ENCODE measurements at places on chromosomes 5 and 9.

DNA sequence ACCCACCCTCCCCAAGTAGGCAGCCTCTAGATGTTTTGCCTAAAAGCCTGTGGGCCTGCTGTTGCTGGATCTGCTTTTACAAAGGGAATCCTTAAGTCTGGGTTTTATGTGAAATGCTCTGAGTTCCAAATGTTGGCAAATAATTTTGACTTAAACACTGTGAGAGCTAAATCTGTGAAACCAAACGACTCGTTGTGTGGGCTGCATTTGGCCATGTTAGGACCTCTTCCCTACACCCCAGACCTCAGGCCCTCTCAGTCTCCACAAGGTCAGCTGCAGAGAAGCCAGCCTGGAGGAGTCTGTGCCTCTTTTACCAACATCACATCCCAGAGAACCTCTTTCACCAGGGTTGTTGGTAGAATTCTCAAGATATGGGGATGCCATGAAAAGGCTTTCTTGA is 9.4 kb downstream of the LCP2 start:
- no peak for DNase-seq

GRCh38 chr5:174383210-174384167 is 338.0 kb downstream of the NSG2 start:
- DNase-seq = peak; percentile 90

DNA sequence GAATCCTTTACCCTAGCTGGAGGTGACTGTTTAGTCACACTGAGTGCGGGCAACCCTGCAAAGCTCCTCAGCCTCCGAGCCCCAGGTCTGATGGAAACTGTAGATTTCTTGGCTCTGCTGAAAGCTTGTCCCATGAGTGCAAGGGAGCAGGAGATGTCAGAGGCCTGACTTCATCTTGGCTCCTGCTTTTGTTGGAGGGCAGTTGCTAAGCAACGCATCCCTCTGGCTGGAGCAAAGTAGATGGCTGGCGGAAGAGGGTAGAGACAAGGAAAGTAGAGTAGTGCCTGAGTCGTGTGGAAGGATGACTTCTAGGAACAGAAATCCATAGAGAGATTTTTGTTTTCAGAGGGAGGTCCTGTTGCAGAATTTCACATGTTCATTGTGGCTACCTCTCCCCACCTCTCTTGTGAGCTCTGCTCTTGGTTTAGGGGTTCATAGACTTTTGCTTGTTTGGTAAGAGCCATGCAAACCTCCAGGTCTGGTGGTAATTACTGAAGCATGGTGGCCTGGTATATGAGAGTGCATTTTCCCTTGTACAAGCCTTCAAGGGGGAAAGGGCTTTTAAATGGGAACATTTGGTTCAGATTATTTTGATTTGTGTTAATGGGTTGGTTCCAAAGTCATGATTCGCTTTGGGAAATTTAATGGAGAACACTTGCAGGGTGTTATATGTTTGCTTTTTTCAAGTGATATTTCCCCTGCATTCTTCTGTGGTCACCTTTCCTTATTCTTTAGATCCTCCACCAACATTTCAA is 71.5 kb downstream of the ARHGAP26 start:
- DNase-seq = peak; percentile 88

DNA sequence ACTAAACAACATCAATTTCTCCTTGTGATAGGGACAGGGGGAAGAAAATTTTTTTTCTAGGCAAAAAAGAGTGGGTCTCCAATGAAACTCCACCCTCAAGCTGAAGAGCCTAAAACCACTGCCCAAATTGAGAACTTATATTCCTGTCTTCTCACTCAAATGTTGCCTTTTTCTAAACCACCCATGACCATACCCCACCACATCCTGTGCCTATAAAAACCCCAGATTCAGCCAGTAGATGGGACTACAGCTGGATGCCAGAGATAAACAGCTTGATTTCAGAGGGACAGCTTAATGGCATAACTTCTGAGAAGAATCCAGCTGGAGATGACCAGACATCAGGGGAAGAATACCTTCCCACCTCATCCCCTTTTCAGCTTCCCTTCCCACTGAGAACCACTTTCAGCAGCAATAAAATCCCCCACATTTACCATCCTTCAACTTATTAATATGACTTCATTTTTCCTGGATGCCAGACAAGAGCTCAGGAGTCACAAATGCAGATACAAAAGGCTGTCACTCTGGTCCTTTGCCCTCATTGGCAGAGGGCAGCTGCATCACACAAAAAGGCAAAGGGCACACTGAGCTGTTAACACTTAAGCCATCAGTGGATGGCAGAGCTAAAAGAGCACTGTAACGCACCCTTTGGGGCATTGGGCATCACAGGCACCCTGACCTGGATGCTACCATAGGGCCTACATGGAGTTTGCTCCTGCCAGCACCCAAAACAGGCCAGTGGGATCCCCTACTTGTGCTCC is 972.5 kb upstream of the CTNND2 start:
- DNase-seq = no peak

DNA sequence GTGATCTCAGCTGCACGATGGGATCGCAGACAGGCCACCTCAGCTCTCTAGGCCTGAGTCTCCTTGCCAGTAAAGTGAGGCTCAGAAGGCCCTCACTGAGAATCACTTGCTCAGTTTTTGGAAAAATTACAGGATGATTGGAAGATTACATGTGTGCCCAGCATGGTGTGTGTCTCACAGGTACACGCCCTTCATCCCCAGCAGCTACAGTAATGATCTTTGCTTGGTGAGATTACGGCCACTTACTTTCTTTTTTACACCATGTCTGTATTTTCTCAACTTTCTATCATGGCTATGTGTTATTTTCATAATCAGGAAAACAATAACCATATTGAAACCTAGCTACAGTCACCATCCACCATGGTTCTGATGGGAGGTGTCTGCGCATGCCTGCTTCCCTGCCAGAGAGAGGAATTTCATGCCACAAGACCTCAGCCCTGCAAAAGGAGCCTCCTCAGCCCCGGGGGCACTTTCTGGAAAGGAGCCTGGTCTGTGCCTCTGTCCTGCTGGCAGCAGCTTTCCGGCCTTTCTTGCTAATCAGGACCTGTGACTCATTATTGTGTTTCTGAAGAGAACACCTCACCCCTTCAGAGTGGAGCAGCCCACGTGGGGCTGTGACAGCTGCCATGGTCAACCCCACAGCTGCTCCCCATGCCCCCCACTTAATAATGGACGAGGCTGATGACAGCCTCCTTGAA is 64.2 kb upstream of the OLFM1 start:
- peak; percentile 20 for DNase-seq

GRCh38 chr5:65938256-65938655 is 11.9 kb downstream of the ERBIN start:
- no peak for DNase-seq

GRCh38 chr9:109193974-109194556 is 27.0 kb upstream of the FRRS1L start:
- DNase-seq = no peak

- DNase-seq = no peak
Measured at GRCh38 chr5:157535042-157535865, 40.3 kb downstream of the ADAM19 start.

GRCh38 chr5:129459777-129460671 is at the start of gene ADAMTS19:
TSS of gene ADAMTS19 (plus strand) at chr5:129460298. CDS start at chr5:129460392, 94 bp downstream.
- DNase-seq = peak; percentile 40

- no peak for DNase-seq
Measured at GRCh38 chr9:110897943-110898342, 140.3 kb downstream of the LPAR1 start.

DNA sequence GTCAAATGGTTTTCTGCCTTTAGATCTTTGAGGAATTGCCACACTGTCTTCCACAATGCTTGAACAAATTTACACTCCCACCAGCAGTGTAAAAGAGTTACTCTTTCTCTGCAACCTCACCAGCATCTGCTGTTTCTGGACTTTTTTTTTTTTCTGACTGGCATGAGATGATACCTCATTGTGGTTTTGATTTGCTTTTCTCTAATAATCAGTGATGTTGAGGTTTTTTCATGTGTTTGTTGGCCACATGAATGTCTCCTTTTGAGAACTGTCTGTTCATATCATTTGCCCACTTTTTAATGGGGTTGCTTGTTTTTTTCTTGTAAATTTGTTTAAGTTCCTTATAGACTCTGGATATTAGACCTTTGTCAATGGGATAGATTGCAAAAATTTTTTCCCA is 129.2 kb upstream of the PTGER4 start:
- DNase-seq = no peak

- no peak for DNase-seq
Measured at GRCh38 chr5:52844885-52845284, 57.2 kb downstream of the ITGA1 start.

GRCh38 chr5:56309262-56309826 is 76.2 kb upstream of the ANKRD55 start:
- DNase-seq = no peak

GRCh38 chr9:73775757-73776156 is 624.1 kb downstream of the ANXA1 start:
- DNase-seq = no peak

DNA sequence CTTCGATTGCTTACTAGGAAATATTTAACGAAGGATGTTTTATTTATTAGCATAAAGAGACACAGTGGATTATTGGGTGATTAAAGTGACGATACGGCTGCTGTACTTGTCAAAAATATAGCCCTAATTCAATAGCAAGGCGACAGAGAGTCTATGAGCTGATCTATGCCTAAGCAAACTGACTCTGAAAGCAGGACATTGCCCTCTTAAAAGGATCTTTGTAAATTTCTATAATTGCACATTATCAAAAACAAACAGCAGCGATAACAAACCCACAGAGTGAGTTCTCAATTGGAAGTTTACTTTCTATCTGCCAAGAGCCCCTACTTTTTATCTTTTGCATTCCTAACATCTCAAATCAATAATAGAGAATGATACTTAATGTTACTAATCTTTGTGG is 31.4 kb downstream of the TLX3 start:
- DNase-seq = no peak

- DNase-seq = no peak
Measured at GRCh38 chr5:172872997-172873491, 39.0 kb downstream of the ERGIC1 start.

DNA sequence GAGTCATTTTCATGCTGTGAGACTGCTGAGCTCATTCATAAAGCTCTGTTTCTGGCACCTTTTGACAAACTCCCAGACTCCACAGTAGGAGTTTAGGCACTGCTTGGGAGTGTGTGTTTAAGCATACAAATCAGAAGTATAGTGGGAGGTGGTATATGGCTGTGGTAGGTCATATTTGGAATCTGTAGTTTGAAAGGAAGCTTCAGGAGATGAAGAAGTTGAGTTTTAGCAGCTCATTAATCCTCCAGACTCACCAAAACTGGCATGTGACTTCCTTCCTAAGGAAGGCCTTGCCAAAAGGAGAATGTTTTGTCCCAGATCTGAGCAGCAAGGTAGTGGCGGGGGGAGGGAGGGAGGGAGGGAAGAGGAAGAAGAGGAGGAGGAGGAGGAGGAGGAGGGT is 52.8 kb downstream of the SAXO1 start:
- no peak for DNase-seq

DNA sequence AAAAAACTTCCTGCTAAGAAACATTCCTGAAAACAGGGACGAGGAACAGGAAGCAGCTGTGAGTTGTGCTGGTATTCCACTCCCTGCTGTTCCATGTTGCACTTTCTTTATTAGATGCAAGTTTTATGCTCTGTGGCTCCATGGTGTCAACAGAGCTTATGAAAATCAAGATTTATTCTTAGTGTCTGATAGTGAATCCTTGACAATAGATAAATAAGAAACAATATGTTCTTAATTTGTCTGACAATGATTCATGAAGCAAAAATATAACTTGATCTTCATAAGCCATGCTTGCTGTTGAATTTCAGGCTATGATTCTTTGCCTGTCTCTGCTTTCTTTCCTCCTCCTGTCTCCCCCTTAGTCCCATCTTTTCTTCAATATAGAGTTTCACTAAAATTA is 119.6 kb downstream of the DROSHA start:
- no peak for DNase-seq

DNA sequence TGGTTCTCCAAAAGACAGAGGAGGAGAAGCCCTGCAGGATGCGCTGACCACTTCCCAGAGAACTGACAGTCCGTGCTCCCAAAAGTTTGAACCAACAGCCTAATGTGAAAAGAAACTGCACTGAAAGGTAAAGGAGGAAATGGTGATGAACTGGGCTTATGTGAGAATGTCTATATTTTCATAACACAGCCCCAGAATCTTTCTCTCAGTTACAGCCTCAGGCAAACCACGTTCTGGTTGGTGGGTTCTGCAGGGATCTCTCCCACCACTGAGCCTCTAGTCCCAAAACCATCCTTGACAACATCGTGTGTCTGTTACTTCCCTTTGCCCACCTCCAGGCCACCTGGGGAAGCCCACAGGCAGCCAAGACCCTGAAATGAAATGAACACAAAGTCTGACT is 23.9 kb downstream of the SPARC start:
- no peak for DNase-seq

- DNase-seq = no peak
Measured at GRCh38 chr5:25849270-25849669, 1189.1 kb downstream of the CDH9 start.

DNA sequence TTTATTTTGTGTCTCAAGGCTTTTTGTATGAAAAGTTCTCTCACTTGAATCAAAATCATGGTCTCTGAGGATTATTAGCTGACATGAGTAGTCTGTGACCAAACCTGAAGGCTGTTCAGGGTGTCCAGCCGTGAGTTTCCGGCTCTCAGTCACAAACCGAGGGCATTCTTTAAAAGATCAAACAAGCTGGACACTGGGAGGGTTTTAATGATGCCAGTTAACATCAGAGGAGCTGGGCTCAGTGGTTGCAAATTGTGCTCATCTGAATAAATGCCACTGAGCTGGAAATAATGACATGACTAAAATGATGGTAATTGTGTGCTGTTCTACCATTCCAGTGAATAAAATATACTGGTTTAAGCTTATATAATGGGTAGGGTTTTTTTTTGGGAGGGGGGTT is 153.1 kb downstream of the FOCAD start:
- DNase-seq = no peak

DNA sequence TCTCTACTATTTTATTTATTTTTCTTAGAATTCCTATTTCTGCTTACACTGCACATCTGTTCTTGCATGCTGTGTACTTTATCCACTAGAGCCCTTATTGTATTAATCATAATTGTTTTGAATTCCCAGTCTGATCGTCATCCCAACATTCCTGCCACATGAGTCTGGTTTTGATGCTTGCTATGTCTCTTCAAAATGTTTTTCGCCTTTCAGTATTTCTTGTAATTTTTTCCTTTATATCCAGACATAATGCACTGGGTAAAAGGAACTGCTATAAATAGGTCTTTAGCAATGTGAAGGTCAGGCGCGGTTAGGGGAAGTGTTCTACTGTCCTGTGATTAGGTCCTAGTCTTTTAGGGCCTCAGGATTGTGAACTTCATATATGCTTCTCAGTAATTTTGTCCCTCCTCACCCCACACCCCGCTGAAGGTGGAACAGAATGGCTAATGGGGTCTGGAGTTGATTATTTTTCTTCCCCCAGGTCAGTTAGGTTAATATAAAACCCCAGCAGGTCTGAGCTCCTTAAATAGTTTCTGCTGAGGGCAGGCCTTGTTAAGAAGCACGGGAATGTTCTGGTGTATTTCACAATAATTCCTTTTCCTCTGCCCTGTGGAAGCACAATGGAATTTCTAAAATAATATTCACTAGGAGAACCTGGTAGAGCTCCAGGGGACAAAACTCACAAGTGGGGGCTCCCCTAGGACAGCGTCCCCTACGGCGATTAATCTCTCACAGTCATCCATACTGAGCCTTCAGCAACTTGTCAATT is 146.6 kb upstream of the TUT7 start:
- peak; percentile 56 for DNase-seq

- no peak for DNase-seq
Measured at GRCh38 chr9:125749951-125750626, 2.9 kb downstream of the PBX3 start.
